Activated CD4-positive, alpha-beta T cell treated with anti-CD3 and anti-CD28 coated beads for 36 hours (primary cell): ENCODE measurements at places on chromosomes 6 and 20.

DNA sequence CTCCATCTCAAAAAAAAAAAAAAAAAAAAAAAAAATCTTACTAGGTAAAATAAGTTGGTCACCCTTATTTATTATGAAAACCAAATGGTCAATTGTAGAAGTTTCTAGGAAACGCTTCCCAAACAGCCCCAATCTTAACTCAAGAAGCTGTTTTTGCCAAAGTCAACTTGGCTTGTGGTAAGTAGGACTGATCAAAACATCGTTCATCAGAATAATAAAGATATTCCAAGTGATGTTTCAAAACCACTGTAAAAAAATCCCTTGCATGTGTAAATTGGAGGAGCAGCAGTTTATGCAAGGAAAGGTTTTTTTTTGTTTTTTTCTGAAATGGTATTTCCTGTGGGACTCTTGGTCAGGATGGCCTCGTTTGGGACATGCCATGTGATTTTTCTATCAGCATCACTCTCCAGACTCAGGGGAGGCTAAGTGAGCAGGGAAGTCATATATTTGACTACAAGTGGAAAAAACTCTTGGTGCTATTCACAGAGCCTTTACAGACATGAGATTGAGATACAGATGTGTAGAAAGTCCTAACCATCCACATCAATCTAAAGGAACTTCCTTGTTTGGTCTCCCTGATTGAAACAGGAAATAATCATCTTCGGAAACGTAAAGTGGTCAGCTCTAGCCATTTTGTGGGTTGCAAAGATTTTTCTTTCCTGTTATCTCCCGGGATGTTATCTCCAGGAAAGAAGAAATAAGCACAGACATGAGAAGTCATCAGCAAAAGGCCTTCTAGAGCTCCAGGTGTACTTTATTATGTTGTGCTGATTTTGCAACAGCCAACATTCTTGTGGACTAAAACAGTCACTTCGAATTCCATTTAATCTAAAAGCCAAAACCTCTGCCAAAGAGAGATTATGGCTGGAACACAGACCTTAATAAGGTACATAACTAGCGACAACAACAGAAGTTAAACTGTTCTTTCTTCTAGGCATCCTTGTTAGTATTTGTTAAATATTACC lies 177.8 kb downstream of the EDN1 start:
- no peak for DNase-seq

DNA sequence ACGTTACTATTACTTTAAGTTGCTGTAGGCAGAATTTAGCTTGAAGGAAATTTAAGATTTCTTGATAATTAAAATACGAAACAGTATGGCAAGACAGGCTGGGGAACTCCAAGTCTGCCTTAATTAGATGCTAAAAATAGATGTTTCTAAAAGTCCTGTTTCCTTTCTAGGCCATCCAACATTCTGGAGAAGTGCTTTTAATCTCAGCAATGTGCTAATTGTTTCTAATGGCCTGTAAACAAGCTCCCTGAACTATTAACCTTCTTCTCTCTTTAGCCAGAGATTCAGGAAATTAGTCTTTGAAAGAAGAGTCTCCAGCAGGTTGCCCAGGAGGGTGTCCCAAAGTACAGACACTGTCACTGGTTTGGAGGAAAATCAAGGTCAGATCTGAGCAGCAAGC lies 677.3 kb upstream of the AGPAT4 start:
- DNase-seq: no peak

DNA sequence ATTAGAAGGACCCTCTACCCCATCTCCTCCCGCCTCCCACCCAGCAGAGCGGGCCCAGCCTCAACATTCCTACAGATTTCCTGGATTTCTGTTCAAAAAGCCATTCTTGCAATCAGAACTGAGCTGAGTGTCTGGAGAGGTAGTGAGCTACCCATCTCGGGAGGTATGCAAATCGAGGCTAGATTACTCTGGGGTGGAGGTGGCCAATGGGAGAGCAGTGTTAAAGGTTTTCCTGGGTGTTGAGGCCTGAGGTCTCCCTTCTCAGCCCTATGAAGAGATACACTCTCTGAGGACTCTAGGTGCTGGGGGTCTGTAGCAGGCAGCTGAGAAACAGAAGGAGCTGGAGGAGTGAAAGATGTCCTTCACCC lies 57.0 kb downstream of the CD40 start:
- DNase-seq: no peak

- DNase-seq: peak; percentile 65
Observed at GRCh38 chr6:106103728-106104109, 17.6 kb downstream of the PRDM1 start.

DNA sequence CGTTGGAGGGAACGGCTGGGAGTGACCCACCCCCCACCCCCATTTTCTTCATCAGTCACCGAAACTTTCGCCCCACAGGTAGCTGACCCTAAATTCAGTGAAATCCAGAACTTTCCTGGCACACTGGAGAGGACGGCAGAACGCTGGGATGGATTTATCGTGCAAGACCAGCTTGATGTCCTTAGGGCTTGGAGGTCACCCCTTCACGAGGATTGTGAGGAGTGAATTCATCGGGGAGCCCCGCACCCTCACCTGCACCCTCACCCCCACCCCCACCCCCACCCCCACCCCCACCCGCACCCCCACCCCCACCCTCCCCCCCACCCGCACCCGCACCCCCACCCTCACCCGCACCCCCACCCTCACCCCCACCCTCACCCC lies 13.3 kb upstream of the TCFL5 start:
- no peak for DNase-seq

DNA sequence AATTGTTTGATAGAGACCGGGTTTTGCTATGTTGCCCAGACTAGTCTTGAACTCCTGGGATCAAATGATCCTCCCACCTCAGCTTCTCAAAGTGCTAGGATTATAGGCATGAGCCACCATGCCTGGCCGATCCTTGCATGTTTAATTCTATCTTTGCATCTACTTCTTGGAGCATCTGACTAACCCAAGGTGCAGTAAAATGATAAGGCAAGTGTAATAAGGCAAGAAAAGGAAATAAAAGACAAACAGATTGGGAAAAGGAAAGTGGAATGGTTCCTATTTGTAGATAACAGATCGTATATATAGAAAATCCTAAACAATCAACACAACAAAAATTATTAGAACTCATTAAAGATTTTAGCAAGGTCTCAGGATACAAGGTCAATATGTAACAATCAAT lies 36.8 kb upstream of the SNX9 start:
- DNase-seq: no peak

GRCh38 chr20:19511931-19512330 lies 246.1 kb upstream of the RIN2 start:
- no peak for DNase-seq

- peak; percentile 28 for DNase-seq
Observed at GRCh38 chr20:35561268-35561667, 19.4 kb downstream of the ERGIC3 start.

GRCh38 chr20:59175861-59176260 lies 12.2 kb downstream of the ZNF831 start:
- no peak for DNase-seq

GRCh38 chr6:47252633-47253032 lies 57.1 kb downstream of the TNFRSF21 start:
- no peak for DNase-seq

- DNase-seq: no peak
Observed at GRCh38 chr6:79604583-79605037, 26.5 kb upstream of the SH3BGRL2 start.
